ENCODE measurements at places on chromosomes 12 and 14.

- DNase-seq = no peak
These were observed 107.1 kb downstream of the TMTC2 start for GRCh38 chr12:82793751-82794281.

DNA sequence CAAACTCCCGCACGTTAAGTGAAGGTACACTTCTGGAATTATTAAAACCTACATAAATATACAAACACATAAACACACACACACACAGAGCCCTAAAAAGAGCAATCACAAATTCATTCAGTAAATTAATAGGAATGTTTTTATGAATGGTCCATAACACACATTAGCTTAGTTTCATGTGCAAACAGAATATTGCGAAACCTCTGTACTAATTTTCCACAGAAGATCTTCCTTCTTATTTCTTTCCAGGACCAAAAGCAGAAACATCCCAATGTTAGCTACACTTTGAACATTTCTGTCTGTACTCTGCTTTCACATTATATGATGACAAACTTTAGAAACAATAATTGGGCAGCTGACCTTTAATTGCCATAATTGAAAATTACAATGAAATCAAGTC, 101.6 kb downstream of the SOX5 start:
- peak; percentile 1 for DNase-seq

- no peak for DNase-seq
These were observed 840 bp downstream of the MRPL52 start for GRCh38 chr14:22830443-22831010.

DNA sequence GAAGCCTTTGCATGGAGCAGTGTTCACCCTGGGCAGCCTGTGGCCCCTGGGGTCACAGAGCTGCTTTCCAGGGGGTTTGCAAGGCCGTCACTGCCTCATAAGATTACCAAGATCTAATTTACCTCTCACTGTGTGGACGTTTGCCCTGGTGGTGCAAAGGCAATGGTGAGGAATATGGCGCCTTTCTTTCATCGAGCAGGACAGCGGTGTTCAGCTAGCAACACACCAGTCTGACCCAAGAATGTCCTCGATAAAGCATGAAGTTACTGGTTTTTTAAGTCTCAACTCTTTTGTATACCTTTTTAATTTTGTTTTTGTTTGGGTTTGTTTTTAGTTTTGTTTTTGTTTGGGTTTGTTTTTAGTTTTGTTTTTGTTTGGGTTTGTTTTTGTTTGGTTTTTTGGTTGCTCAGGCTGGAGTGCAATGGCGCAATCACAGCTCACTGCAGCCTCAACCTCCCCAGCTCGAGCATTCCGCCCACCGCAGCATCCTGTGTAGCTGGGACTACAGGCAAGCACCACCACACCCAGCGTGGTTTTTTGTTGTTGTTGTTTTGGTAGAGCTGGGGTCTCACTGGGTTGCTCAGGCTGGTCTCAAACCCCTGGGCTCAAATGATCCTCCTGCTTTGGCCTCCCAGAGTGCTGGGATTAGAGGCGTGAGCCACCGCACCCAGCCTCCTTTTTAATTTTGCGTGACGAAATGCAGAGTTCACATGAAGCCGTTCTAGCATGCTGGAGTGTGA, 57.9 kb downstream of the PPP2R5C start:
- DNase-seq = no peak

DNA sequence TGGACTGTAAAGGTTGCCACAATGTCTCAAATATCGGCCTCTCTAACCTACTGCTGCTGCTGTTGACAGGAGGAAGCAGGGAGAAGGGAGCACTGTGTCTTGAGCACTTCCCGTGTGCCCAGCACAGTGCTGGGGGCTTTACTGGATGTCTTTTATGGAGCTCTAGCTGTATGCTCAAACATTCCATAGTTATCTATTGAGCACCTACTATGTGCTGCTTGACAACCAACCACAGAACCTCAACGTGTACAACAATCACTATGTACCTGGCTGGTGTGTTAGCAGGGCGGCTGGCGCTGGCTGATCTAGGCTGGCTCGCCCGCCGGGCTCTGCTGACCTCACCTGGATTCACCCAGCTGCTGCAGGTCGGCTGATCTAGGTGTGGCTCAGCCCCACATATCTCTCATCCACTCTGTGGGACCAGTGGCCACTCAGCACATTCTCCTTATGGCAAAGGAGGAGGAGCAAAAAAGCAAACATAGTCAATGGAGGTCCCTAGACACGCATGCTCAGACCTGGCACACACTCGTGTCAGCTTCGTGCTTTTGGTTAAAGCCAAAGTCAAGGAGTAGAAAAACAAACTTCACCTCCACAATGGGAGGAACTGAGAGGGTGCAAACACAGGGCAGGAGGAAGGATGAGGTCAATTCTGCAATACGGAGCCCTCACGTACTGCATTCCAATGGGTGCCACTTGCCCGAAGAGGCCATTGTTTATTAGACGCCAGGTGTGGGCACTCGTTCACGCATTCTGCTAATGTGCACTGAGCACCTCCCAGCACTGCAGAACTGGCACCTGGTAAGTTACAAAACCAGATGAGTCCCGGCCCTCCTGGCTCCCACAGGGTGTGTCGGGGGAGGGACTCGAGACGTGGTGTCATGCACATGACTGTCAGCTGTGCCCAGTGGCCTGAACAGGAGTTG, 147.2 kb downstream of the SCARB1 start:
- no peak for DNase-seq

- no peak for DNase-seq
These were observed 36.9 kb upstream of the SMUG1 start for GRCh38 chr12:54225666-54226065.

DNA sequence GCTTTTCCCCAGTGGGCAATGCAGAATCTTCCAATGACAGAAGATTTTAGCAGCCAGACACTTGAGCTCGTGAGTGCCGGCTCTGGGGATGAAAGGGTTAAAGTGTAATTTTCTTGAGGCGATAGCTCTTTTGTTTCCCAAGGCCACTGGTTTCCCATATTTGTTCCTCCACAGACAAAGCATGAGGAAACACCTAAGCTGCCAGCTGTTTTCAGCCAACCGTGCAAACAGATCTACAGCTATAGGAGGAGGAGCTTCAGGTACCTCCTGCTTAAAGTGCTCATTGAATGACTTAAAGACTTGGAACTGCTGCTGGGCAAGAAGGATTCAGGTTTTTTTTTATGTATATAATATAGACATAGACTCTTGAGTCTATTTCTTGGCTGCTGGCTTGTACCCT, 1311.5 kb downstream of the TMEM121 start:
- DNase-seq = no peak

DNA sequence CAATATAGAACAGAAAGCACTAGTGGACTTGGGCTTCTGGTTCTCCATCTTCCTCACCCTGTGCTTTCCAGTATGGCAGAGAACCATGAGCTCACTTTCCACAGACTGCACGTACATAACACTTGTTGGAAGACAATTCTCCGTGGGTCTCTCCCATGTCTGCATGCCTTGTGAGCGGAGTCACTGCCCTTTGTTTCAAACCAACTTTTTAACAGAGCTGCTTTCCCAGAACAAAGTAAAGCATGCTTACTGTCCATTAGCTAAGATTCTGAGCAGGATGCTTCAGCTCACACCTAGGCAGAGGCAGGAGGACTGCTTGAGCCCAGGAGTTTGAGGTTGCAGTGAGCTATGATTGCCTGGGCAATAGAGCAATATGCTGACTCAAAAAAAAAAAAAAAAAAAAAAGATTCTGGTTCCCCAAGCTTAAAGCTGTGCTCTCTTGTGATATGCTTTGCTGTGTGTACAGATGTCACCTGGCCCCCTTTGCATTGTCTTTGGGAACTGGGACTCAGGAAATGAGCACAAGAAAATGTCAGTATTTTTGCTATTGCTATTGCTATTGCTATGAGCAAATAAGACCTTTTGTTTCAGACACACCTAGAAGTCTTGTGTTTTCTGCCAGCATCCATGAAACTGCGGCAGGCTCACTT, 54.6 kb upstream of the PTGR2 start:
- no peak for DNase-seq

DNA sequence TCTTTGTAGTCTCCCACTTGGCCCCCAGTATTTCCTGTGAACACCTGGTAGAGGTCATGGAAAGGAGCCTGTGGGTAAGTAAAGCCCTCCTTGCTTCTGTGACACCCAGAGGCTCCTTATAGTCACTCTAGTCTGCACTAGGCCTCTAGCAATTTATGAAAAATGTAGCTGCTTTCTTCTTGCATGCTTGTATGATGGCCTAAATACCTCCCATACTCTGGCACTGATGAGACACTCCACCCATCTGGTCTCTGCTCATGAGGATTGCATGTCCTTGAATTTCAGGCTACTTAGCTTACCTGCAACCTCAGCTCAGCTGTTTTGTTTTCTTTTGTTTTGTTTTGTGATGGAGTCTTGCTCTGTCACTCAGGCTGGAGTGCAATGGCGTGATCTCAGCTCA, 4.6 kb upstream of the A2ML1 start:
- DNase-seq = no peak

DNA sequence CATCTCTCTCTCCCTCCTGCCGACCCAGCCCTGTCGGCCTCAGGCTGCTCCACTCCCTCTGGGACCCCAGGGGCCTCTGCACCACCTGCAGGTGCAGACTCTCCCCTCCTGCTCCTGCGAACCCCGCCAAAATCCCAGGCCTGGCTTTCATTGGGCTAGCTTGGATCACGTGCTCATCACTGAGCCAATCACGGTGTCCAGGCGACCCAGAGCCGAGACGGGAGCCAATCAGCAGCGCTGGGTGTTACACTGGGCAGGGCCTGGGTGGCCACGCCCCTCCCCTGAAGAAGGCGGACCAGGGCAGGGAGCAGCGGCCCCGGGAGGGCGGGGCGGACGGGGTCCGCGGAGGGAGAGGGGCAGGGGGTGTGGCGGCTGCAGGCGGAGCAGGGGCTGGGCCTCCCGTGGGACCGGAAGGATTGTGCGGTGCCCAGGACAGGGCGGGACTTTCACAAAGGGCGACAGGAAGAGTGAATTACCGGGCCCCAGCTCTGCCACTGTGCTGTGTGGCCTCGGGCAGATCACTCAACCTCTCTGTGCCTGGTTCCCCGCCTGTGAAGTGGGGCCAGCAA, 66.6 kb upstream of the FBRSL1 start:
- DNase-seq = no peak

- DNase-seq = no peak
These were observed 83.8 kb upstream of the PLEKHG7 start for GRCh38 chr12:92619026-92619425.

DNA sequence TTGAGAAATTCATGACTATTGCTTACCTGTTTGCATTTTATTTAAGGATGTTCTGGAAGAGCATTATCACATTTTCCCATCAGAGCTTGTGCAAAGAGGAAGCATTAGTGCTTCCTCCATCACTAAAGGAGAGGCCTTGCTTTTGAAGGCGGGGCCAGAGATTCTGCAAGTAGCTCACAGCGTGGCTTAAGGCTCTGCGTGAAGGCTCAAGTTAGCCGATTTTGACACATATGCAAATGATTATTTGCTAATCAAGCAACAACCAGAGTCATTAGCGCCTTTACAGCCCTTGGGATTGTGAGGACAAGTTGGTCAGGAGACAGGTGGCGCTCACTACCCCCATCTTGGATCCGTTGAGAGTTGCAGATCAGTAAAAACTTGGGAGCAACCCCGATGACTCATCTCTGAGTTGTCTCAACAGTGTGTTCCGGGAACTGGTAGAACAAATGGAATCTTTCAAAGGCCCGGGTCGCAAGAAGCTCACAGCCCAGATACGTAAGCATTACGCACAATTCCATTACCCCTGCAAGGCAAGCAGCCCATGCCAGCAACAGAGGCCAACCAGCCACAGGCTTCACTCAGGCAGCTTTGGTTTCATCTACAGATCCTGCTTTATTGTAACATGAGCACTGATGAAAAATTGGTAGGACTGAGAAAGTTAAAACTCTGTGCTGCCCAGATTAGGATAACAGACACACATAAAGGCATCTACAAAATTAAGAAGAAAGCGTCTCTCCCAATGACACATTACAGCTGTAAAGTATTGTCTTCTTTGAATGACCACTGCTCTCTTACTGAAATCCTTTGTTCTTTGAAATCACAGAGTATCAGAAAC, 34.9 kb upstream of the SPTSSA start:
- peak; percentile 99 for DNase-seq

DNA sequence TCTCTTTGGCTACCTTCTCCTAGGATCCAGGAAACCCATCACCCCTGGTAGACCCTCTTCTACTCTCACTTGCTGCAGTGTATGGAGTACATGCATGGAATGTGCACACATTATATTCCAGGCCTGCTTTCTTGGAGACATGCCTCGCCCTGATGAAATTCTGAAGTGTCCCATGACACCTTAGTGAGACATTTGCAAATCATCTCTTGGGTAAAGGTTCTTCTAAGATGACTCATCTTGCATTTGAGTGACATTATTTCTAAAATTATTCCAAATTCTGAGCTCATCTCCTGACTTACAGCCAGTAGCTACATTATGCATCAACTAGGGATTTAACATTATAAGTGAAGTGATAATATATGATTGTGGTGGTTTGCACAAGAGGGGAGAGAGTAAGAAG, 49.8 kb downstream of the SDR9C7 start:
- DNase-seq = no peak

- no peak for DNase-seq
These were observed 50.2 kb downstream of the FOXN4 start for GRCh38 chr12:109258607-109259544.

DNA sequence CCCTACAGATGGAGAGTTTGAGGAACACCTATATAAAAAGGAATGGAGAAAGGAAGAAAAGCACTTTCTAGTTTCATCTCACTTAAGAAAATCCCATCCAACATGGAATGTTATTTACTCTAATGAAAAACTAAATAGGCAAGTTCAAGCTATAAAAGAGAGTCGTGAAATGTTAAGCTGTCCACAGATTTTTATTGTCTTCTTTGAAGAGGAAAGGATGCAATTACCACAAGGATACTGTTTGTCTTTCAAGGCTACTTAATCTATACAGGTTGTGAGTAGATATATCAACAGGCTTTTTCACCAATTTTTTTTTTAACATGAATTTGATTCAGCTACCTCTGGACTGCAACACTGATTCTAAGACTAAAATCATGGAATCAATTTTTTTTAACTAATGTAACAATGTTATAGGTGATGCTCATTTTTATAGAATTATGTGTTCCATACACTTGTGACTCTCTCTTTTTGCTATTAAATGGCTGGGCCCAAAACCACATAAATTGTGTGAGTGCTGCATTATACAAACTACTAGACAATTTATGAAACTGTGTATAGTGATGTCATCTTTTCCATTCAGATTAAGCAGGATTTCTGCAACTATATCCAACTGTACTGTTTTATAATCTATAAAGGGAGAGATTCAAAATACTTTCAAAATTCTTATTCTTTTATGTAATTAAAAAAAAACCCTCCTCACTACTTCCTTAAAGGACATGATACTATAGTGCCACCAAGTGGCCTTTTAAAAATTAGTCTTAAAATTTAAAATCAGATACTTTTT, 26.8 kb upstream of the BMAL2 start:
- peak; percentile 78 for DNase-seq

GRCh38 chr14:66046035-66046434, 440.1 kb upstream of the CCDC196 start:
- peak; percentile 83 for DNase-seq

DNA sequence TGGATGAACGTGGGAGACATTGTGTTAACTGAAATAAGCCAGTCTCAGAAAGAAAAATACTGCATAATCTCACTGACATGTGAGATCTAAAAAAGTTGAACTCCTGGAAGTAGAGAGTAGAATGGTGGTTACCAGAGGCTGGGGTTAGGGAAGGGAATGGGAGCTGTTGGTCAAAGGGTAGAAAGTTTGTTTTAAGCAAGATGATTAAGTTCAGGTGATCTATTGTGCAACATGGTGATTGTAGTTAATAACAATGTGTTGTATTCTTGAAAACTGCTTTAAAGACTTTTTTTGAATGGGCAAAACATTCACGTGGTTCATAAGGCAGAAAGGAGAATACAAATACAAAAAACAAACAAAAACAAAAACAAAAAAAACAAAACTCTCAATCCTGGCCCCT, 460.4 kb upstream of the TBX3 start:
- no peak for DNase-seq
